ENCODE measurements at places on chromosomes 12 and 14.

DNA sequence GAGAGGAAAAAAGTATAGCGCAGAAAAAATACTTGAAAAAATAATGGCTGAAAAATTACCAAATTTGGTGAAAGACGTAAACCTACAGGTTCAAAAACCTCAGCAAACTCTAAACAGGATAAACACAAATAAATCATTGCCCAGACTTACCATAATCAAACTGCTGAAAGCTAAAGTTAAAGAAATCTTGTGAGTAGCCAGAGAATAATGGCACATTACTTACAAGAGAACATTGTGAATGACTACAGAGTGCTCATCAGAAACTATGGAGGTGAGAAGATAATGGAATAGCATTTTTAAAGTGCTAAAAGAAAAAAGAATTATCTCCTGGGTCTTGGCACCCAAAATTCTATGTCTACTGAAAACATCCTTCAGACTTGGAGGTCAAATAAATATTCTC is 36.0 kb downstream of the ATF1 start:
- DNase-seq, result no peak

DNA sequence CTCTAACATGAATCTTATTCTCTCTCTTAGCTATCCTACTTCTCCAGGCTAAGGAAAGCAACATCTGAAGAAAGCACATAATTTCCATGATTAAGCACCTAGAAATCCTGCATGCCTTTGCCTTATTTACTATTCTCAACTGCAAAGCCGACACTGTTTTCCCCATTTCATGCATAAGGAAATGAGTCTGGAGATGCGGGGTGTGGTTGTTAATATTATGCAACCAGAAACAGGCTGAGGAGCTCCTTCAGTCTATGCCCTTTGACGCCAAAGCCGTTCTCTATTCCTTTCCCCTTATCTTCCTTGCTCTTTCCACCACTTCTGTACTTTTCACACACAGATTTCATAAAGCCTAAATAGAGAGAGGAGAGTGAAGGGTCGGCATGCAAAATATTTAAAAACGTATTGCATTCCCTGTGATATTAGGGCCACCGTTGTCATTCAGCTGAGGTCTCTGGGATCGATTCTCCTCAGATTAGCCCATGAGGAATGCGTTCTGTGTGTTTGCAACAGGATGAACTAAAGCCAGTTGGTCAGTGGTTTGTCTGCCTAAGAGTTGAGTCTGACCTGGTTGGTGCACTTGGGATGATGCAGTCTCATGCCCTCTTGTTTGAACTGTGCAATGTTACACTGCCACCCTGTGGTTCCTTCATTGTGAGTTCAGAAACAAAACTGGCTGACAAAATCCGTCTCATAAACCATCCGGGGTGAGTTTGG is 53.1 kb upstream of the PLEKHG7 start:
- DNase-seq, result peak; percentile 54

DNA sequence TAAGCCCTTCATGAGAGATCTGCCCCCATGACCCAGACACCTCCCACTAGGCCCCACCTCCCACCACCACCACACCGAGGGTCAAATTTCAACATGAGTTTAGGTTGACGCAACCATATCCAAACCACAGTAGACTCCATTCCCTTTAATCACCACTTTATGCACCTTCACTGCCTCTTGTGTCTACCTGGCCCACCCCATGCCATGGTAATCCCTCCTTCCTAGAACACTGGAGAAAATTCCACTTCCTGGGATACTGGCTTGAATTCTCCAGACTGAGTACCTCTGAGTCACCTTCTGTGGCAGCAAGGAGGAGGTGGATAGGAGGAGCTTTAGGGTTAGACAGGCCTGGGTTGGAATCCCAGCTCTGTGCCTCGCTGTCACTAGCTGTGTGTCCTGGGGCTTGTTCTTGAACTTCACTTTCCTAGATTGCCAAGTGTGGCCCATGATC is 26.1 kb upstream of the CIPC start:
- no peak for DNase-seq

DNA sequence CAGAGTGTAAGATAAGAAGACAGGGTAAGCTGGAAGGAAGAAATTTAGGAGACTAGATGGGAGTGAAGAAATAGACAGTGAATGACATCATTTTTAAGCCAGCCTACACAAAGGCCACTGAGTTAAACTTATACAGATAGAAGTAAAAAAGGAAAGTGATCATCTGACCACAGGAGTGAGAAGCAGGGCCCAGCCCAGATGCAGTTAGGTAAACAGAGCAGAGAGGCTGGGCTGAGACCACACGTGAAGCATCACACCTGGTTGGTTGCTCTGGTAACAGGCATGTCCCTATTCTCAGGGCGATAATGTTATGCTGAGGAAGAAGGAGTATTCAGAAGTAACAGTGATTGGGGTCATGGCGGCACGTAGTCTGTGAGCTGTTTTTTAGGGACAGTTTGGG is 1079.4 kb downstream of the AACS start:
- DNase-seq, result no peak

DNA sequence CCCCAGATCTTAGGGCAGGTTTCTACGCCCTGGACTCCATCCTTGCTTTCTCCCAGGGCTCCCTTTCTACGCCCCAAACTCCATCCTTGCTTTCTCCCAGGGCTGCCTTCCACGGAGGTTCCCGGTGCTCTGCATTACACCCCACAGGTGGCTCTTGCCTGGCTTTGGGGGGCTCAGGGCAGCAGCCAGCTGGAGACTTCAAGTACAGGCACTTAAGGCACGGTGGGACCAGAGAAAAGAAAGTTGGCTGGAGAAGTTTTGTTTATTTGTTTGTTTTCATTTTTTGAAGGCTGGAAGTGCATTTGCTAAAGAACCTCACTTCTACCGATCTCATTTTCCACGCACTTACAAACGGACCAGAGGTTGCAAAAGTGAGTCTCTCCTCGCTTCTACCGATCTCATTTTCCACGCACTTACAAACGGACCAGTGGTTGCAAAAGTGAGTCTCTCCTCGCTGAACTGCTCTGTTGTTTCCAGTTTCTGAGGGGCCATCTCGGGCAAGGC is 103.8 kb upstream of the MED13L start:
- DNase-seq, result no peak

DNA sequence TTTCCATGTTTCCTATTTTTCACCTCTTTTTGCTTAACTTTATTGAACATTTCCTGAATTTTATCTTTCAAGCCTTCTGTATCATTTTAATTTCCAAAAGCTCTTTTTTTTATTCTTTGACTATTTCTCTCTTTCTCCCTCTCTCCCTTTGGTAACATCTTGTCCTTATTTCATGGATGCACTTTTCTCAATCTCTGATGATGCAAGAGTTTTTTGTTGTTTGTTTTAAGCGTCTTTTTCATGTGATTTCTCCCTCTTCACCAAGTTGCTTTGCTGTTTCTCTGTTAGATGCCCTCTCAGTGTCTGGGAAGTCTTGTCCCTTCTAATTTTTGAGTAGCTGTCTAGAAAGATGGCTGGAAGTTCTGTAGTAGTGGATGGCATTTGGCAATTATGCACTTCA is 62.6 kb downstream of the ANO6 start:
- no peak for DNase-seq

- DNase-seq, result no peak
These were observed 41.7 kb downstream of the ACADS start for GRCh38 chr12:120767071-120768024.

GRCh38 chr14:23492618-23493272 is 23.2 kb downstream of the NGDN start:
- DNase-seq, result no peak

DNA sequence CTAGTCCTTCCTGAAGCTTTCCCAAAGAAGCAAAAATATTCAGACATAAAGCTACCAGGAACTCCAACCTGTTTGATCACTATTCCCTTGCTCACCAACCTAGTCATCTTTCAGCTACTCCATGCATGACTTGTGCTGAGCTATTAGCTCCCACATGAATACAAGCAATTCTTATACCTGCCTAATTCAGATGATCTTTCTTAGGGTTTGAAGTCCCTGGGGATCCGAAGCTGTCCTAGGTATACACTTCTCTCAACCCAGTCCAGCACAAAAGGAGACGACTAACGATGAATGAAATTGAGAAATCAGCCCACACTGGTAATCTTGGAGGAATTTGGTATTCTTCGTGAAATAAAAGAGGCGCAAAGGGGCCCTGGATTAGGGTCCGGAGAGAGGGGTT is 631 bp upstream of the PTGR2 start:
- no peak for DNase-seq

GRCh38 chr12:75890141-75890540 is 141.4 kb downstream of the PHLDA1 start:
- no peak for DNase-seq

GRCh38 chr12:24228371-24228770 is 278.9 kb upstream of the SOX5 start:
- DNase-seq, result no peak

All from Jurkat, Clone E6-1 (cell line).